Motor neuron (in vitro differentiated cells): ENCODE measurements at places on chromosomes 2 and 18.

DNA sequence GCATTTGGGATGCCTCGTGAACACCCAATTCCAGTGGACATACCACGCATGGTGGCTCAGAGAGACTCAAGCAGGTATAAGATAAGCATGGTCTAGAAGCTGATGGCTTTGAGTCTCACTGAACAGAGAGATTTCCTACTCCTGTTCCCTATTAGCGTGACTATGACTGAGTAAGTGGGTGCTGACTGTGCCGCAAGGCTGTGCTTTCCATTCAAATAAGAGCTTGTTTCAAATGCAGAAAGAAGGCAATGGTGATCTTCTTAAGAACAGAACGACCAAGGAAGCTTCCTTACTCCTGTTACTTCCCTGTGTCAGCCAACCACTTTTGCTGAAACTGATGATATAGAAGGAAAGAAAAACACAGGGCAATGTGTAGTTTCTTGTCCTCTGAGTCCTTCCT lies 63.5 kb upstream of the IGFBP2 start:
- no peak for ATAC-seq

DNA sequence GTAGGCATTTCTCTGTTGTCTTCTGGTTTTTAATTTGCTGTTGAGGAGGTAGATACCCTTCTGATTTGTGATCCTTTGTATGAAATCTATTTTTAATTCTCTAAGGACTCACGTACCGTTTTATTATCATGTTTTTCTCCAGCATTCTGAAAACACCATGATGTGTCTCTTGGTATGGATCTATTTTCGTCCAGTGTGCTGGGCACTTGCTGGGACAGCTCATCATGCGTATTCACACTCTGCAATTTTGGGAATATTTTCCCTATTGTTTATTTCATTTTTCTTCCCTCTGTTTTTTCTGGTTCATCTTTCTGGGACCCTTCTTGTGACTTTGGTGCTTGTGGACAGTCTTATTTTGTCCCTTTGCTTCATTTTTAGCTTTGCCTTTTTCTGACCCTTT lies 21.9 kb downstream of the RPIA start:
- ATAC-seq: no peak

DNA sequence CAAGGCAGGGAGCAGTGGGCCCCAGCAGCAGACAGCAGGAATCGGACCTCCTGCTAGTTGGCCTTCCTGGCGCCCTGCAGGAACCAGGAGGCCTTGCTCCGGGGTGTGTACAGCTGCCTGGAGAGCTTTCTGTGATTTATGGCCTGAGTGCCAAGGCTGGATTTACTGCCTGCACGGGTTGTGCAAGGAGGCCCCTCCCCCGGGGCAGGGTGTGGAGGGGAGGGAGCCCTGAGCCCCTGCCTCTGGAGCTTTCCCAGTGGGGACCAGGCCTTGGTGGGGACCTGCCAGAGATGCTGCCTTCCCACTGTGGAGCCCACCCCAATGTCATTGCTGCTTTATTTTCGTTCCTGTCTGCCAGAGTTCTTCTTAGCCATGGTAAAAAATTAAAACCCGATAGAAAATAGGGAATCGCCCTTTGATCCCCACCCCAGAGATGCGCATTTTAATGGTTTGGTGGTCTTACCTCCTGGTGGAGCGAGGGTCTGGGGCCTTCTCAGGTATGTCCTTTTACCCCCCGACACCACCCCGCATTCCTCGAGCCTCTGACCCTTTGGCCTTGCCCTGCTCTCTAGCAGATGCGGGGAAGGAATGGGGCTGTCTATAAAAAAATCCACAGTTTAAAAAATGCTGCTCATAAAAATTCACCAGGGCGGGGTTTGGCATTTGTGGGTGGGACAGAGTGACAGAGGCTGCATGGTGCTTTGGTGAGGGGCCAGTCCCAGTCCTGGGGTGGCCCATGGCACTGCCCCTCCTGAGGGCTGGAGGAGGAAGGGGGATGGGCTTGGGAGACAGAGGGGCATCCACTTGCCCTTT lies 6.9 kb upstream of the RALB start:
- ATAC-seq: peak; percentile 91

GRCh38 chr18:78557371-78557770 lies 422.2 kb upstream of the SALL3 start:
- ATAC-seq: no peak

DNA sequence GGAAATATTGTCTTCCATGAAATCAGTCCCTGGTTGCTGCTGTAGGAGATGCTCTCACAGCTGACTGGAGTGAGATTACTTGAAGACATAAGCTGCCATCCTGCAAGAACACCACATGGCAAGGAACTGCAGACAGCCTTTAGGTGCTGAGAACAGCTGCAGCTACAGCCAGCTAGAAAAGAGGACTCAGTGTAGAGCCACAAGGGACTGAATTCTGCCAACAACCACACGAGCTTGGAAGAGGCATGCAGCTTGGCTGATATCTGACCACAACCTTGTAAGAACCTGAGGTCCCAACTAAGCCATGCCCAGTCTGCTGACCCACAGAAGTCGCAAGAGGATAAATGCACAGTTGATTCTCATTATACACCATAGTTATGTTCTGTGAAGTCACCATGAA lies 181.8 kb upstream of the ARL4C start:
- no peak for ATAC-seq

DNA sequence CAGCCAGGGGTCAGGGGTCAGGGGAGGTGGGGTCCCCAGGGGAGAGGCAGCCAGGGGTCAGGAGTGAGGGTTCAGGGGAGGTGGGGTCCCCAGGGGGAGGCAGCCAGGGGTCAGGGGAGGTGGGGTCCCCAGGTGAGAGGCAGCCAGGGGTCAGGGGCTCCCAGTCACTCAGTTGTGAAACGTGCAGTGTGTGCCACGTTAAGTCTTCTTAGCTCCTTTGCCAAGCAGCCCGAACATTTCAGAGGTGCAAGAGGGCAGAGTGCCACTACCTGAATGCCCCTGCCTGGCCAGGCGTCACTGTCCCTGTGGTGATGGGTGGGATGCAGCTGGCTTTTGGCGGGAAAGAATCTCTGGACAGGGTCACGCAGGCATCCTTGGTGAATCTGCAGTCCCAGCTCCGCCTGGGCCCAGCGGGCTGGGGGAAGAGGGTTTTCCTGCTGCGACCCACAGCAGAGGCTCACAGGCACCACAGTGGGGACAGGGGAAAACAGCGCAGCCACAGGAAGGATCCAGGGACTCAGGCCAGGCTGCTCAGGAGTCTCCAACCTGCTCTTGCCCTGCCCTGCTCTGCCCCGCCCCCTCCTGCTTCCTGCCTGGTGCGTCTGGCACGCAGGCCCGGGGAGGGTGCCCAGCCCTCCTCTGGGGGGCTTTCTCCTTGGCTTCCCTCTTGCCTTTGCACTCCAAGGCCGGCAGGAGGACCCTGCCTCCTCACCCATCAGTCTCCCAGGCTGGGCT lies 188.3 kb downstream of the TWIST2 start:
- ATAC-seq: no peak

DNA sequence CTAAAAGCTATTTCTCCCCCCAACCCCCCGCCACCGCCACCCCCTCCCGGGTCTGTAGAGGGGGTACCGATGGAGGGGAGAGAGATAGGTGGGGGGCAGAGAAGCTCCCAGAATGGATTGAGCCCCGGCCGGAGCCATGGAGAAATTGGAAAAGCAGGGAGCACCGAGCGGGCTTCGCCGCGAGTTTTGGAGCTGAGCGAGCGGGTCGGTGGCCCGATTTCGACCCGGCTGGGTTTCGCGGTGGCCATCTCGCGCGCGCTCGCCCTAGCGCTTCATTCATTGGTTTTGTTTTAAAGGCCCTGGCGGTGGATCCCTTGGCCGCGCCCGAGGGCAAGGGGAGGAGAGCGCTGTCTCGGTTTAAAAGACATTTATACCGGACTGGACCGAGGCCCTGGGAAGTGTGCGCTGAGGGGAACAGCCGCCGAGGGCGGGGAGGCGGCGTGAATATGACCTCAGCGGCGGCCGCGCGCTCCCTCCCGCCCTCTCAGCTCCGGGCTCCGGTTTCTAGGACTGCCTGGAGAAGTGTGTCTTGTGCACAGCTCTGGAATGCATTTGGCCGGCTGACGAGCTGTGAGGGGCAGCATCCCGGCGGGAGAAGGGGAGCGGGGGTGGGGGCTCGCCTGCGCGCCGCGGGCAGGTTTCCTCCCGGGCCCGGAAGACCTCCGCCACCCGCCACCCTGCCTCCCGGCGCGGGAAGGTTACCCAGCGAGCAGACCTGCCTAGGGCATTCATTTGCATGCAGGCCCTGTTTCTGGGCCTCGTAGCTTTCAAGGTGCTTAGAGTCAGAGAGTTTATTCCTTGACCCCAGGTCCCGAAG lies 1.7 kb upstream of the SMAD7 start:
- ATAC-seq: peak; percentile 67

DNA sequence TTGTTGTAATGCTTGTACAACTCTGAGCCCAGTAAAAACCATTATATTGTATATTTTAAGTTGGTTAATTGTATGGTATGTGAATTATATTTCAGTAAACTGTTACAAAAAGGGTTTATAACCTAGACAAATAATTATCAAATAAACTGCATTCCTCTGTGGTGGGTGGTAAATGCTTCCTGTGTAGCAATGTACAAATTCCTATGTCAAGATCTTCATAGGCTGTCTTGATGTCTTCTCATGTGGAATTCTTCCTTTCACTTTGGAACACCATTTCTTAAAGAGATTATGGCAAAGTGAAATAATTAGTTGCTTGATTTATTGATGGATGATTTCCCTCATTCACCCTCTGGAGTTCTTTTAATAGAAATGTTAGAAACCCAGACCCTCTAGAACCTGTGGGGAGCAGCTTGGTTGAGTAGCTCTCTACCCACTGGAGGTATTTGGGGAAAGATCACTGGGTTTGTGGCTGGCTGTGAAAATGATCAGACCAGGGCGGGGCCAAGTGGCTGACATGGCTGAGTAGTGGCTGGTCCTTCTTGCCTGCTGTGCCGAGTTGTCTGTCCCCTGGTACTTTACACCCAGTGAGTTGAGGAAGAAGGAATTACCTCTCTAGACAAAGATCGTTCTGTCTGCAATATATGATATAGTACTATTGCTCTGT lies 22.4 kb upstream of the MGAT5 start:
- ATAC-seq: no peak

DNA sequence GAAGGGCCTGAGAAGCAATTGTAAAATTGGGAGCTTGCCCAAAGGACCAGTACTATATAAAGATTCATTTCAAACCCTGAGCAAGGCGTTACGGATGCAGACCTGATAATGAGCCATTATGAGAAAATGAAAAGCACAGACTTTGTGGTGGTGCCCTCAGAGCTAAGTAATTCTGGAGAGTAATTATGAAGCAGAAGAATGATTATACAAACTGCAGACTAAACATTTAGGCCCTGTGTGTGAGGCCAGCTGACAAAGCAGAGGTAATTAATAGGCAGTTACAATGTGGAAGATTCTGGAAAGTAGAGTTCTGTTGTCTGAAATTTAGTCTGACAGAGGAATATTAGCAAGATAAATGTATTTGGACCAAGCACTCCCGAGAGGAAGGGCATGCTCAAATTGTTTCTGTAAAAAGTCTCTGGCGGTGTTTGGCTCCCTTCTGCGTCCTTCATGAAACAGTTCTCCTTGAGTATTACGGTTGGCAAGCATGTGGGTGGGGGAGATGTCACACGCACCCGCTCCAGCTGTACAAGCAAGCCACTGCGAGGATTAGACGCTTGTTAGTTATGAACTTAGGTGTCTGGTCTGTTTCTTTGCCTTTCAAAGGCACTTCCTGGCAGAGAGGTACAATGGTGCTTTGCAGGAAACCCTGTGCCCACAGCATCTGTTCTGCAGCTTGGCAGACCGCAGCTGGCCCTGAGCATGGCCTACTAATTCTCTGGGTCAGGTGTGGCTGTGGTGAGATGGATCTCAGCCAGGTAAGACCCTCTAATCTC lies 45.5 kb downstream of the CDC42EP3 start:
- no peak for ATAC-seq

DNA sequence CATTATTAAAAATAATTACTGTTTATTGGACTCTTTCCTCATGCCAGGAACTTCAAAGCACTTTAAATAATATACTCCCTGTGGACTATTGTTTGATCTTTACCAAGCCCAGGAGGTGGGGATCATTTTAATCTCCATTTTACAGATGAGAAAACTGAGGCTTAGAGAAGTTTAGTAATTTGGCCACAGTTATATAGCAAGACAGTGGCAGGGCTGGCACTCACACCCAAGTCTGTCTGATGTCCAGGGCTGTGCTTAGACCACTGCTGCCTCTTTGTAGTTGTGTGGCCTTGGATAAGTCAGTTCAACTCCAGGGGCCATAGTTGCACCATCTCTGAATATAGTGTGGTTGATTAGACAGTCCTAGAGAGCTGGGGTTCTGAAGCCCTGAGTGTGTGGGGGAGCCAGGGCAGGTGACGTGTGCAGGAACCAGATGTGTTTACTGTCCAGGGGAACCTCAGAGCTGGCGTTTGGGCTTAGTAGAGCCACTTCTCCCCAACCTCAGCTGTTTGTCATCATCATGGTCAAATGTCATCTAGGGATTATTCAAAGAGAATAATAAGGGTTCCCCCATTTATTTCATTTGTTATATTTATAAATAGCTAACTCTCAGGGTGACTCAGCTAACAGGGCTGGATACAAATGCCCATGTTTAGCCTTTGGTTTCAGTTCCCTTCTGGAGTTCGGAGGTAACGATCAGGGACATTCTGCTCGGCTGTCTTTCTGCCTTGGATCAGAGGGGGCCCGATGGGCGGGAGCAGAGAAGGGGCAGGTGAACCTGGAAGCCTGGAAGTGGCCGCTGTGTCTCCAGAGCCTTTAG lies 68.0 kb downstream of the BOLA3 start:
- no peak for ATAC-seq

- ATAC-seq: no peak
Measured at GRCh38 chr2:159042115-159042850, 73.8 kb downstream of the TANC1 start.

GRCh38 chr2:127588241-127588640 lies 52.8 kb downstream of the MYO7B start:
- no peak for ATAC-seq

DNA sequence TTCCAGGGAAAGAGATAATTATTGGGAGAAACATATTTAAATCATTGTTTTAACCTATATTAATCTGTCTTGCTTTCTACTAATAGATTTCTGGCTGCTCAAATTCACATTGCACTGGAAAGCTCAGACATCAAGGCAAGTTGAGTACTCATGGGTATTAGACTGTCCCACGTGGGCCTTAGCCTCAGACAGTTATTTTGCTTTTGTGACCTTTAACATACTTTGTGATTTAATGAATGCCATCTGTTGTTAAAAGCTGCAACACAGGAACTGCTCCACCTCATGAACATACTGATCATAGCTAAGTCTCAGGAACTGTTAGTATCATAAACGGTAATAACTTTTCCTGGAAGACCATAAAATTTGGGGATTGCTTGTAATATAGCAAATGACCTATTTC lies 2.7 kb upstream of the LCT start:
- no peak for ATAC-seq

- ATAC-seq: no peak
Measured at GRCh38 chr18:38028946-38029345, 463.3 kb upstream of the CELF4 start.

DNA sequence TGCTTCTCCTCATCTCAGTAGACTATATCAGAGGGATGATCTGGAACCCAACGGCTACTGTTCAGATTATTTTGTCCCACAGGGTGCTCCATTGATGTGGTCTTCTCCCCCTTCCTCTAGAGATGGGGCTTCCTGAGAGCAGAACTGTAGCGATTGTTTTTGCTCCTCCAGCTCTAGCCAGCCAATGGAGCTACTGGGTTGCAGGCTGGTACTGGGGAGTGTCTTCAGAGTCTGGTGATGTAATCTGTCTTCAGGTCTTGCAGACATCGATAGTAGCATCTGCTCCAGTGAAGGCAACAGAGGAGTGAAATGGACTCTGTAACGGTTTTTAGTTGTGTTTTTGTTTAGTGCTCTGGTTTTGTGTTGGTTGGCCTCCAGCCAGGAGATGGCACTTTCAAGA lies 621.9 kb downstream of the RNF144A start:
- ATAC-seq: no peak

- ATAC-seq: no peak
Measured at GRCh38 chr2:149360106-149360505, 29.7 kb downstream of the LYPD6 start.

GRCh38 chr2:183179156-183179555 lies 54.9 kb downstream of the NUP35 start:
- no peak for ATAC-seq
